Stimulated activated naive B cell treated with anti-CD40 and anti-IgM and Interleukin-4, amounts not matched to agents 10 μg/mL and 1 μg/mL and 100 μg/mL, for 72 hours (primary cell): ENCODE measurements at places on chromosomes 7 and 10.

DNA sequence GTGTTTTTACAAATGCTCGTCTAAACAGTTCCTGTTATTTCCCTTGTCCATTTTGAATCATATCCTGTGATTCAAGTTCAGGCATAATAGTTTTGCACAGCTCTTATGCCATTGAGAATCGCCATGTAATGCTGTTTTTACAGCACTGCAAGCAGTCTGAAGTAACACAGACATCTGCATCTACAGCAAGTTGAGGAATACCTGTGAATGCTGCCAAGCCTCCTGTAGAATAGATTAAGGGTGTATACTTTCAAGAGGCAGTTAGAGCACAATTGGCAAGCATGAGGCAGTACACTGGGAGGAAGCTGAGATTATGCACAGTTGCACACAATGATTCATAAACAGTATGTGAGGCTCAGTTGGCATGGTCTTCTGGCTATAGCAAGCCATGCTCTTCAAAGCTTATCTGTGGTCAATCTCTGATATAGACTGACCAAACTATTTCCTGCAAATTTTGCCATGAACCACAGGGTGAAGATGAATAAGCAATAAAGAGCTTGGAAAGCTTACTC is 121.9 kb upstream of the AKR1E2 start:
- H3K27ac ChIP-seq, result no peak overlapping the region
- H3K27me3 ChIP-seq, result peaks cover 9% of the 10 kb centered on the region
- H3K36me3 ChIP-seq, result no peaks in the 10 kb centered on the region
- H3K4me3 ChIP-seq, result no peak overlapping the region

- H3K4me1 ChIP-seq, result peaks cover 4% of the 10 kb centered on the region
- peaks cover 4% of the 10 kb centered on the region for H3K36me3 ChIP-seq
- no peaks in the 10 kb centered on the region for H3K27me3 ChIP-seq
- H3K27ac ChIP-seq, result no peak overlapping the region
- no peak for DNase-seq
Measured at GRCh38 chr7:32569388-32570289, 74.3 kb downstream of the AVL9 start.

- no peaks in the 10 kb centered on the region for H3K4me1 ChIP-seq
- no peak overlapping the region for H3K4me3 ChIP-seq
- no peak overlapping the region for H3K27ac ChIP-seq
Measured at GRCh38 chr7:154741131-154741530, 261.8 kb downstream of the PAXIP1 start.

- peaks cover 16% of the 10 kb centered on the region for H3K36me3 ChIP-seq
- H3K4me3 ChIP-seq, result no peak overlapping the region
- H3K4me1 ChIP-seq, result peaks cover 52% of the 10 kb centered on the region
- no peak overlapping the region for H3K27ac ChIP-seq
Measured at GRCh38 chr7:32507414-32507813, 12.1 kb downstream of the AVL9 start.

GRCh38 chr10:75530299-75530698 is 98.9 kb downstream of the LRMDA start:
- no peak for DNase-seq
- no peaks in the 10 kb centered on the region for H3K36me3 ChIP-seq
